ENCODE measurements at places on chromosomes 16 and 17.

DNA sequence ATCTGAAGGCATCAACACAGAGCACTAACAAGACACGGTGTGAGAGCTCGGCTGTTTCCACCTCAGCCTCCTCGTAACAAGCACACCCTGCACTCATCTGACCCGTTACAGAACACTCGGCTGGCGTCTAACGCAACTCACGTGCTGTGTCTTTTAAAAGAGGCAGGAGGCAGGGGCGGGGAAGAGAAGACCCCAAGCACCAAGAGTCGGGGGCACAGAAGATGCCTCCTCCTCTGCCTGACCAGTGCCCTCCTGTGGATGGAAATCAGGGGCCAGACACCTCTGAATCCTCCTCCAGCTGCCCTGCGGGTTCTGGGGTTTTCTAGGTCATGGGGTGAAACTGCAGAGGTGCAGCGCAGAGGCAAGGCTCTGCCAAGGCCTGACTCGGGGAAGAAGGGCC, 74.3 kb downstream of the ZNF778 start:
- no peak for DNase-seq

DNA sequence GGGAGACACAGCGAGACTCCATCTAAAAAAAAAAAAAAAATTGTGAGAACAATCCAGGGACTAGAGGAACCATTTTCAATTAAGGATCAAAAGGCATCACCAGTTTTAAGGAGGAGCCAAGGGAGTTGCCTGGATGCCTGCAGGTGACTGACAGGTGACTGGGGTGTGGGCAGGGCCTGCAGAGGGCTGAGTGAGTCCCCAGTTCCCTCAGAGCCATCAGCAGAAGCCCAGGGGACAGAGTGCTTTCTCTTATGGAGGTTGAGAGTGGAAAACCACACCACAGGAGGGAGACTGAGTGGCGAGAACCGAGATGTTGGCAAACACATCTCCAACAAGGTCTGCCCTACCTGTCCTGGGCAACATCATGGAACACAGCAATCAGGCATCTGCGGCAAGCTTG, 27.1 kb upstream of the CREBBP start:
- no peak for DNase-seq

DNA sequence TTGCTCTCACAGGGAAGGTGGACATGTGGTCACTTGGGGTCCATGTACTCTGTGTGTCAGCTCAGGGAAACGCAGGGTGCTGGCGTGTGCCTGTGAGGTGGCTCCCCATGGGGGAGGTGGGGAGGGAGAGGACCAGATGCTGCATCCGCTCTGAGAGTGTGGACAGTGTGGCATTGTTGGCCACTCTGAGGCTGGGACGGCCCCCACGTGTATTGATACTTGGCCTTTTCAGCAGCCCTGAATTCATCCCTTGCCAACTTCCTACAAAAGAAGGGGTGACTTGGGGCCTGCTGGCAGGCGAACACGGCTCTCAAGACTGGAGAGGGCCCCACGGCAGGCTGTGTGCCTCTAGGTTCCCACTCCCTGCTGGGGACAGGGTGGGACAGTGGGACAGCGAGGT, 120.1 kb downstream of the RAB11FIP4 start:
- DNase-seq, result peak; percentile 88

GRCh38 chr17:4043862-4044261, 79.6 kb upstream of the ATP2A3 start:
- no peak for DNase-seq

- DNase-seq, result no peak
Observed at GRCh38 chr17:8789743-8790142, 9.4 kb downstream of the MFSD6L start.

DNA sequence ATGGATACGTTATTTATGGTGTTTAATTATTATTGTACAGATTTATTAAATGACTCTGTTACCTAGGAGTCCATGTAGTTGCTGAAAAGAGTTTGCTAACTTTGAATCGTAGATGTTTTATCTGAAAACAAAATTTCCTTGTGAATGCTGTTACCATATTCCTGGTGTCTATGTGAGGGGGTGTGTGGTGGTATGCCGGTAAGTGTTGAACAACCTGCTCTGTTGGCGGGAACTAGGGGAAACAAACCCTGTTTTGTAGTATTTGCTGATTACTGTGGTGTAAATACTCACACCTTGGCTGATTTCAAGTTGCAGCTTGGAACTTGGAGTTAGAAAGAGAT, 386.4 kb downstream of the WWOX start:
- no peak for DNase-seq

- no peak for DNase-seq
Observed at GRCh38 chr16:31327646-31328225, 27.2 kb upstream of the ITGAX start.
